ENCODE measurements at places on chromosomes 2 and 18. TPM values are rescaled to one million over a fixed set of nuclear protein-coding genes. Genes with fewer than 3 reads are reported as not detected.

The LCLAT1 gene
- total RNA-seq: 31.5 TPM

The FIGLA gene
- not detected for total RNA-seq

The VAMP8 gene
- 28.9 TPM for total RNA-seq

The PKDCC gene
- 1.1 TPM for total RNA-seq

The REG3A gene
- not detected for total RNA-seq

The LYG1 gene
- total RNA-seq: 0.57 TPM

Data from thoracic aorta endothelial cell (primary cell).